ENCODE measurements at places on chromosomes 6 and 20.

DNA sequence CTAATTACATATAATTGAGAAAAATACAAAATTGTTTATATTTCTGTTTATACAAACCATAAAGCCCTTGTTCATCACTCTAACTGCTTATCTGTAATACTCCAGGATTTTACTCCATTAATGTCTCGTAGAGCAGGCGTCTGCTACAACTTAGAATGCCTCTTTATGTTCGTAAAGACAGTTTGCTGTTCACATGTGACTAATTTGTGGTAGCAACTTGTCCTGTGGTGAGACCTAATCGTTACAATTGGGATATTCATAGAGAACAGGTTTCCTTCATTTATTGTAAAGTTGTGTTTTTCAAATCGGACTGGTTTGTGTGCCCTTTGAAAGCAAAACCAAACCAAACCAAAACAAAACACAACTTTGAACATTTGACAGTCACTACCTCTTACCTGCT, 149.7 kb downstream of the ASCC3 start:
- DNase-seq: no peak

DNA sequence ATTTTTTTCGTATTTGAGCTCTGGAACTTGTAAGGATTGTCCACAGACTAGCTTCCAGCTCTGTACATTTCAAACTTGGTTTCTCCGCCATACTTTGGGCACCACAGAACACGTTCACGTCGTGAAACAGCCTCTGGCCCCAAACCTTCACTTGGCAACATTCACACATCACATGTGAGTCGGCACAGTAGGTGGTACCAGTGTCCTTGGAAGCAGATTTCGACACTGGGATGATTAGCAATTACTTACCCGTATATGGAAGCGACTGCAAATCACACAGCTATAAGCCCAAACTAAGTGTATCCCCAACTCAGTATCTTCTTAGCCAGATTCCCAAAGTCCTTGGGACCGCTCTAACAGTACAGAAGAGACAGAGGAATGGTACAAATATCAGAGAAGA, 60.2 kb downstream of the MAFB start:
- no peak for DNase-seq

DNA sequence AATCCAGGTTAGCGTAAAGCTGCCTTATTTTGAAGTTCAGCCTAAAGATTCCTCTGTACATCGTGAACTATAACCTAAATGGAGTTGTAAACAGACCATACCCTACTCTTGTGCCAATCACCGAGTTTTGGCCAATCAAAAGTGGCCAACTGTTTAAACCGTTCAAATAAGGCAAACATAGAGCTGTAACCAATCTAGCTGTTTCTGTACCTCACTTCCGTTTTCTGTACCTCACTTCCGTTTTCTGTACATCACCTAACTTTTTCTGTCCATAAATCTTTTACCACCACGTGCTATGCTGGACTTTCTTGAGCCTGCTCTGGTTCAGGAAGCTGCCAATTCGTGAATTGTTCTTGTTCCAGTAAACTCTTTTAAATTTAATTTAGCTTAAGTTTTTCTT, 39.7 kb downstream of the LBP start:
- no peak for DNase-seq

DNA sequence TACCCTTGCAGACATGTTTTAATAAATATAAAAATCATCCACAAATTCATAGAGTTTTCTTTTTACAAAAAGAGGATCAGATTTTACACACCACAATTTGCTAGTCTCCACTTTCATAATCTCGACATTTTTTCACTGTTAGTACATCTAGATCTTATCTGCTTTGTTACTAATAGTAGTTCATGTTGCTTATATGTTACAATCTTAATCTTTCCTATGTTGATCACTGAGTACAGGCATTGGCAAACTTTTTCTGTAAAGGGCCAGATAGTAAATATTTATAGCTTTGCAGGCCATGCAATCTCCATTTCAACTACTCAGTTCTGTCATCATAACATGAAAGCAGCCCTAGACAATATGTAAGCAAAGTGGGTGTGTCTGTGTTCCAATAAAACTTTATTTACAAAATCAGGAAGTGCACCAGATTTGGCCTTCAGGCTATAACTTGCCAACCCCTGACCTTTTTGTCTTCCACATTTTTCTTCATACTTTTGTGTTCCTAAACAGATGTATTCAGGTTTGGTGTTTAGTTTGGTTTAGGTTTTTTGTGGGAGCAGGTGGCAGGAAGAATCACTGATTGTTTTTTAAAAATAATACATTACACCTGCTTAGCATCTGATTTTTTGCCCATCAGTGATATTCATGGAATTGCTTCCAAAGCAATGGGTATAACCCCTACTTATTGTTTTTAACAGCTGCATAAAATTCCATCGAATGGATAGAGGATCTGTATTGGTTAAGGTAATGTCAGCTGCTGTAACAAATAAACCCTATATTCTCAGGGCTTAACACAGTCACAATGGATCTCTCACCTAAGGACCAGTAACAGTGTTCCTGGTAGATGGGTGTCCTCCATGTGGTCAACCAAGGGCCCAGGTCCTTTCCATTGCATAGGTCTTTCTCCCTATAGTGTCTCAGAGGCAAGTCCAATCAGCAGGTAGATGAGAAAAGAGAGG, 61.2 kb downstream of the EYA2 start:
- no peak for DNase-seq

GRCh38 chr20:47544852-47545251, 43.2 kb downstream of the NCOA3 start:
- no peak for DNase-seq

DNA sequence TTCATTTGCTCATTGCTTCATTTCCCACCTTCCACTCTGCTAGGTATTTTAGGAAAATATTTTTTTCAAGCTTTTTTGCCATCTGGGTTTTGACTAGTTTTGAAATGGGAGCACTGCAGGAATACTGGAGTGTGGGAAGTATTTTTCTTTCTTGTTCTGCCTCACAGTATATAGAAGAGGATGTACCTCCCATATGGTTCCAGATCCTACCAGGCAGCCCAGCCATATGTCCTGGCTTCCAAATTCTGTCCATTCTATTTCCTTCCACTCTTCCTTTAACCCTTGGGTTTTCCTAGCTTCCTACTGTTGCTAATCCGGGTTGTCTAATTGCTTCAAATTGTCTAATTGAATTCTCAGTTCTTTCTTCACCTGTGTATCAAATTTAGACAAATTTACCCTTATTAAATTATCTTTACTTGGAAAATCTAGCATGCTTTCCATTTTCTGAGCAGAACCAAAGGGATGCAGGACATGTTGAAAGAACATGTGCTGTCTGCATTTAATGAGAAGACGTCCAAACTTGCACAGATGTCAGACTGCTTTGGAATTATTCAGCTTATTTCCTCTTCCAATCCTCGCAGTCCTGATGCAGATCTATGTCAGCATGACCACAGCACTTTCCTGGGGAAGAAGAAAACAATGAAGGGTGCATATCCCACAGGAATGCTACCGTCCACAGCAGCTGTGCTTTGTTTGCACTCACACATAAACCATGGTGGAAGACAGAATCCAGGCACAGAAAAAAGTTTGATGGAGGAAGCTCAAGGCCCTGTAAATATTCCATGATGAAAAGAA, 1273.9 kb upstream of the MAP3K7 start:
- no peak for DNase-seq

DNA sequence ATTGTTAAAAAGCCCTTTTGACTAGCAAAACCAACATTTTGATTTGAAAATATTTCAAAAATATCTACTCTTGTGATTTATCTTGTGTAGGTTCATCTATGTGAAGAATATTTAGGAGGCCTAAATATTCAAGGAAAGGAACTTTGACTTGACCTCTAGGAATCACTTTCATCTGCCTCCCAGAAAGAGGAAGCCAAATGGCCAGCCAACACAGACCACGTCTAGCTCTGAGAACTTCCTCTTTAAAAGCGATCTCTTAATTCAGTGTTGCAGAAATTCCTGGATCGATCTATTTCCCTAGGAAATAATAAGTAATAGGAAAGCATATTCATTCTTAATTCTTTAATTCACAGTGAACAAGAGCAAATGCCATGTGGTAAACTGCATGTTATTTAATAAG, 9.6 kb upstream of the MOXD1 start:
- no peak for DNase-seq

- DNase-seq: no peak
These were observed 705.5 kb upstream of the MAN1A1 start for GRCh38 chr6:120055071-120055470.

All from BJ (cell line).